HS-5 (cell line): ENCODE measurements at places on chromosomes 1 and 21.

GRCh38 chr1:113244112-113244820 lies 146.0 kb upstream of the MAGI3 start:
- DNase-seq: no peak

GRCh38 chr21:25503981-25504380 lies 103.3 kb downstream of the MRPL39 start:
- DNase-seq: no peak

DNA sequence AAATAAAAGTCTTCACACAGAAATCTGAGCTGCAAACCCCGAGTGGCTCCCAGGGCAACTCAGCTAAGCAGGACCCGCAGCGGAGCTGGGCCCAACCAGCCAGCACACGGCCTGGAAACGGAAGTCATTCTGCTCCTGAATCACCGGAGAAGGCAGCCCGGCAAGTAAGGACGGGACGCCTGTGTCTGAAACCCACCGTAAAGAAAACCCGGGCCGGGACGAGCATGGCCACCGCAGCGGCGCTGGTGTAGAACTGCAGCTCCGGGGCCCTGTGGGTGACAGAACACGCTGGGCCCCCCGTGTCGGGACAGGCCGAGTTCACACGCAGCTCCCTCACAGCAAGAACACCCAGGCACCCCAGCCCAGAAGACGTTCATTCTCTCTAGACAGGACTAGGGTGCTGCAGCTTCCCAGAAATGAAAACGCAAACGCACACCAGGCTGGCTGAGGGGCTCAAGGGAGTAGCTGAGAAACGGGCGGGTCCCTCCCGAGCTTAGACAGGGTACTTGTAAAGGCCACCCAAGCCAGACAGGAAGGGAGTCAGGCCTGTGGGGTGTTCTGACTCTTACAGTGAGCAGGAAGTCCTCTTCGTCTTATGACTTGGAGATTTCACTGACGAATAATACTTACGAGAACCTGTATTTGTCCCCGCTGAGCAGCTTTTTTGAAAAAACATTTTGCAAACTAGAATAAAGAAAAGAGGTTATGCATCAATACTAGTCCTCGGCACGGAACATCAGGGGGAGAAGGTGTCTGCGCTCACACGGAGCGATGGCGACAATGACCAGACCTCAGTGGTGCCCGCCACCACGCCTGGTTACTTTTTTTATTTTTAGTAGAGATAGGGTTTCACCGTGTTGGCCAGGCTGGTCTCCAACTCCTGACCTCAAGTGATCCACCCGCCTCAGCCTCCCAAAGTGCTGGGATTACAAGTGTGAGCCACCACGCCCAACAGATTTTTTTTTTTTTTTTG lies 10.9 kb upstream of the CDK11B start:
- no peak for DNase-seq

DNA sequence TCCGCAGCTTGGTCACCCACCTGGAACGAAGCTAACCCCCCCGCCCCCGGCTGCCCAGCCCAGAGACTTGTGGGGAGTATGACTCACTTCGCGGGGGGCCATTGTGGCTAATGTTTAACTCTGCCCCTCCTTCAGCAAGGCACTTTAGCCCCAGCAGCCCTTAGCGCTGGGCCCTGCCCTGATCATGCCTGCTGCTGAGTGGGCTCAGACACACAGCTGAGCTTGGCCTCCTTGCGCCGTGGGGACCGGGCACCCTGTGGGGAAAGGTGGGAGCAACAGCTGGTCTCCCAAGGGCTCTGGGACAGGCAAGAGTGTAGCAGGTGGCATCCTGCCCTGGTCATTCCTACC lies 6.3 kb upstream of the LAD1 start:
- no peak for DNase-seq

DNA sequence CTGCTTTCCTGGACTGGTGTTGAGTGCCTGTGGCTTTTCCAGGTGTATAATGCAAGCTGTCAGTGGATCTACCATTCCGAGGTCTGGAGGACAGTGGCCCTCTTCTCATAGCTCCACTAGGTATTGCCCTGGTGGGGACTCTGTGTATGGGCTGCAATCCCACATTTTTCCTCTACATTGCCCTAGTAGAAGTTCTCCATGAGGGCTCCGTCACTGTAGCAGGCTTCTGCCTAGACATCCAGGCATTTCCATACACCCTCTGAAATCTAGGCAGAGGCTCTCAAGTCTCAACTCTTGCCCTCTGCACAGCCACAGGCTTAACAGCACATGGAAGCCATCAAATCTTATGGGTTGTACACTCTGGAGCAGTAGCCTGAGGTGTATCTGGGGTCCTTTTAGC lies 107.6 kb downstream of the GRIK1 start:
- no peak for DNase-seq

DNA sequence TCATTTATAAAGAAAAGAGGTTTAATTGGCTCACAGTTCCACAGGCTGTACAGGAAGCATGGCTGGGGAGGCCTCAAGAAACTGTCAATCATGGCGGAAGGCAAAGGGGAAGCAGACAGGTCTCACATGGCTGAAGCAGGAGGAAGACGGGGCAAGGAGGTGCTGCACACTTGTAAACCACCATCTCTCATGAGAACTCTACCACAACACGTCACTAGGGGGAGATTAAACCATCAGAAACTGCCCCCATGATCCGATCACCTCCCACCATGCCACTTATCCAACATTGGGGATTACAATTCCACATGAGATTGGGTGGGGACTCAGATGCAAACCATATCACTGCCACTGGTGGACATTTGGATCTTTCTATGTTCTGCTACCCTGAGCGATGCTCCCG lies 351.4 kb downstream of the NPHP4 start:
- DNase-seq: no peak

DNA sequence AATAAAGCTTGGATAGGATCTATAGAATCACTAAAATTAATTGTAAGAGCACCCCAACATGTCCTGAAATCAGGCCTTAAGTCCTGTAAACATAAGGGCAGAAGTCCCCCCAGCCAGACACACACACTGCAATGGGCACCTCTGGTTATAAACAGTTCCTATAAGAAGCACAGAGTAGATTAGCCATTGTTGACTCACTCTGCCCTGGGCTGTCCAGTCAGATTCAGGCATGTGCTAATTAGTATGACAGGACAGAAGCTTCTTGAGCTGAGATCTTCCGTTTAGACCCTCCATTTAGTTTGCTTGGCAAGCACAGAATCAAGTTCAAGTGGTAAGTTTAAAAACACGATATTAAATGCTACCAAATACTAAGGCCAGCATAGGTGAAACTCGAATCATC lies 11.8 kb upstream of the DENND1B start:
- no peak for DNase-seq

DNA sequence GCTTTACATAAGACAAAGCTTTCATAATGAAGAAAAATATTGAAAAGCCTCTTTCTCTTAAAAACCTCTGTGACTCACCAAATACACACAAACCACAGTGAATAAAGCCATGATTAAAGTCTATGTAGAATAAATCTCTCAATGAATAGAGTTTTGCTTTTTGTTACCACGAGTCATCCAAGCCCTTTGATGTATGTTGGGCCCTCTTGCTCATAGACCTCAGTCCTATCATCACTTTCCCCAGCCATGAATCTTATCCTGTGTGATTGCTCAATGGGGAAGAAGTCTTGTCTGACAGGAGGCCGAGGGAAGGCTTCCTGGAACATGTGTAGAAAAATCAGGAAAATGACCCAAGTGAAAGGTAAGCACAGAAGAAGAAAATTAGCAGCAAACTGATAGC lies 60.8 kb downstream of the NGF start:
- DNase-seq: peak; percentile 77
